ENCODE measurements at places on chromosomes 12 and 14.

DNA sequence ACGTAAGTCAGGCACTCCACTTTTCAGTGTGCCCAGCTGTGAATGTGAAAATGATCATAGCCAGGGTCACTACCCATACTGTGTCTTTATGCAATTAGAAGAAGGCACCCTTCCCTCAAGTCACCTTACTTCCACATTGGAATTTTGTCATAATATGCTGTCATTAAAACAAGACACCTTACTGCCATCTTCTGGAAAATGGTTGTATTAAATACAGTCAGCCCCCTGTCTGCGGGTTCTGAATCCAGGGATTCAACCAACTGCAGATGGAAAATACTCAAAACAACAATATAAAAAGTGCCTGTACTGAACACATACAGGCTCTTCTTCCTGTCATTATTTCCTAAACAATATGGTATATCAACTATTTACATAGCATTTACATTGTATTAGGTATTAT, 70.2 kb upstream of the TBX5 start:
- peak; percentile 46 for DNase-seq

DNA sequence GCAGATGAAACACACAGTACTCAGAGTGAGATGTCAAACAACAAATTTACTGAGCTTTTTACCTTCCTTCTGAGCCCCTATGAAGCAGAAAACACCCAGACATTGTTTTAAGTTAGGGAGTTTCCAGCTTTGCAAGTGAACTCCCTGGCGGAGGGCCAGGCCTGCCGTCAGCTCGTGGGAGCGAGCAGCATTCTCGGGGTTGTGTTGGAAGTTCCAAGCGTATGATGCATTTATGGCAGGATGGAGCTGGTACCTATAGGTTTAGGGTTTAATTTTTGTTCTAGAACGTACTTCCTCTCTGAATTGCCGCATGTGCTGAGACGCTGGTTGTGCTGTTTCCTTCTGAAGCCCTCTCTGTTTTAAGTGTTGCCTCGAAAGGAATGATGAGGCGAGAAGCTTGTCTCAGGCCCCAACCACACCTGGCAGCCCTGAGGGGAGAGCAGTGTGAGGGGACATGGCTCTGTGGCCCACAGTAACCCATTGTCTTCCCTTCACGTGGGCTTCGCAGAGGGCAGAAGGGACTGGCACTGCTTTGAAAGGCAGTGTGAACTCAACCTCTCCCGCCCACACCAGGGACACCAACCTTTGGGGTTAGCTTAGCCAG, 76.6 kb downstream of the SSPN start:
- DNase-seq = no peak

DNA sequence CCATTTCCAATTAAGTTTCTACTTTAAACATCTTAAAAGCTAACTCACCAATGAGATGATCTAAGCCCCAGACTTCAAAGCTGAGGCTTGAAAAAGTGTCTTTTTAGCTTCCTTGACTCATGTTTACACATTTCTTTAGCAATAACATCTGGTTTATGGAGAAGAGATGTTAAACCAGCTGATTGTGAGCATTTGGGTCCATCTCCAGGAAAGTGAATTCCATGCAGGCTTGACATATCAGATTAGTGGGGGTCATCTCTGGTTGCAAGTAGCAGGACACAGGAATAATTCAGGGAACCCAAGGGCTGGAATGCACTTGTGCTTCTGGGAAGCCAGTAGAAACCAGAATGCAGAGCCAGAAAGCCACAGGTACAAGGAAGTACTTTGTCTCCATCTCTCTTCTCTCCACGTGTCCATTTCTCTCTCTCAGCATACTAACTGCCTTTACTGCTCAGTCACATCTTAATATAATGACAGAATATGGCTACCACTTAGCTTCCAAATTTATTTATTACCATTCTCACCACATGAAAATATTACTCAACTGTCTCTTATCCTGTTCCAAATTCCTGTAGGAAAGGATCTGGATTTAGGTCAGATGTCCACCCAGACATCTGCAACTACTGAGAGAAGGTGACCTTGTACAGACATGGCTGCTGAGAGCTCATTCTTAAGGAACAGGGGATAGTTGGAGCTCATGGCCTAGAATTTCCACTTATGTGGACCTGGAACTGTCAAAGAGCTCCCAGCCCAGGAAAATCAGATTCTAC, 104.4 kb downstream of the SCN8A start:
- DNase-seq = no peak

DNA sequence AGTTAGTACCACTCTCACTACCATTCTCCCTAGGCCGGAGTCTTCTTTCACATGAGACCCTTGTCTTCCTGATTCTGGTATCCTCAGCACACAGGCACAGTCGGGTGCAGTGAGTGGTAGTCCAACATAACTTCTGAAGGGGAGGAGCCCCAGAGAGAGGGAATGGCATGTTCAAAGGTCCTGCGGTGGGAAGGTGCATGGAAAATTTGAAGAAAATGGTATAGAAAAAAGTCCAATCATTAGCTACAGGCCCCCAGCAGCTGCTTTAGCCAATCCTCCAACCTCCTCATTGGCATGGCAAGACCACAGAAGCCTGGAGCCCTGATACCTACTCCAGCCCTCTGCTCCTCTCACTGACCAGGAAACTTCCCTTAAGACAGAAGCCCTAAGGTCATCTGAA, 96.6 kb downstream of the ZFP36L1 start:
- DNase-seq = no peak

DNA sequence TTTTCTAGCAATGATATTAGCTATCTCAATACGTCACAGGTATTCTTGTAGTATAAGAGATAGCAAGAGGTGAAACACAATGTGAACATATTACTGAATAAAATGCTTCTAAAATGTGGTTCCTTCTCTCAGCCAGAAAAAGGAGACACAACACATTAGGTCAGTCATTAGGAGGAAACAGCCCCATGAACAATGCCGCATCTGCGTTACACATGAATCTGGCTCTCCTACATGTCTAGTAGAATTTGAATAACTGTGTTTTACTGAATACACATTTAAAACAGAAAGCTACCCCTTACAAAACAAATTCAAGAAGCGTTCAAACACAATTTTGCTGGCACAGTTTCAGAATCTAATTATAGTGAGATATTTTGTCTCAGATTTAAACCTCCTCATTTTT, 51.6 kb downstream of the EFCAB11 start:
- no peak for DNase-seq

- no peak for DNase-seq
Observed at GRCh38 chr12:105032703-105033357, 46.7 kb downstream of the NOPCHAP1 start.
